ENCODE measurements at places on chromosomes 12 and 14. TPM values are rescaled to one million over a fixed set of nuclear protein-coding genes. Genes with fewer than 3 reads are reported as not detected.

NR1H4 gene
- not detected for polyA plus RNA-seq

GPHN gene
- 135 TPM for polyA plus RNA-seq

YY1 gene
- 52.8 TPM for polyA plus RNA-seq

TMPRSS12 gene
- polyA plus RNA-seq, result not detected

SLC7A8 gene
- polyA plus RNA-seq, result 0.21 TPM

LAG3 gene
- polyA plus RNA-seq, result 2.0 TPM

SLC39A9 gene
- polyA plus RNA-seq, result 86.2 TPM

P2RX7 gene
- polyA plus RNA-seq, result not detected

DHRS2 gene
- polyA plus RNA-seq, result 1.3 TPM

SLC11A2 gene
- polyA plus RNA-seq, result 62.3 TPM

CNIH1 gene
- polyA plus RNA-seq, result 125 TPM

PPP1R1A gene
- 29.6 TPM for polyA plus RNA-seq

IPO8 gene
- polyA plus RNA-seq, result 24.3 TPM

CHPT1 gene
- 20.5 TPM for polyA plus RNA-seq

IFNG gene
- not detected for polyA plus RNA-seq

C3AR1 gene
- polyA plus RNA-seq, result not detected

CEP128 gene
- polyA plus RNA-seq, result 5.5 TPM

VRTN gene
- polyA plus RNA-seq, result not detected

RHEBL1 gene
- polyA plus RNA-seq, result not detected

CLEC1B gene
- not detected for polyA plus RNA-seq

IRAK4 gene
- 5.7 TPM for polyA plus RNA-seq

CIROP gene
- polyA plus RNA-seq, result not detected
